ENCODE measurements at places on chromosomes 1 and 21.

DNA sequence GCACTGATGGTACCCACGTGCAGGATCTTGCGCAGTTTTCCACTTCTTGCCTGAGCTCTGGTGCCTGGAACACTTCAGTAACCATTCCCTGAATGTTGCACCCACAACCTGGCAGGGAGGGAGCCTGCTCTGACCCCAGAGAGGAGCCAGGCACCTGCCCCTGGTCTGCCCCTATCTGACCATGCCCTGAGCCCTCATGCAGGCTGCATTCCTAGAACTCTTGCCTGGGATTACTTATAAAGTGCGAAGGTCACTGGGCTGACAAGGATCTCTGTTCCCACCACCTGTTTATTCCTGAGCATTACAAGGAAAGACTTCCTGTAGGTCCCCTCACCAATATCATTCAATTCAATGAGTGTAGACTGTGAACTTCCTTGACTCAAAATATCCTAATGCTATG is 191.9 kb upstream of the FMN2 start:
- no peak for DNase-seq

DNA sequence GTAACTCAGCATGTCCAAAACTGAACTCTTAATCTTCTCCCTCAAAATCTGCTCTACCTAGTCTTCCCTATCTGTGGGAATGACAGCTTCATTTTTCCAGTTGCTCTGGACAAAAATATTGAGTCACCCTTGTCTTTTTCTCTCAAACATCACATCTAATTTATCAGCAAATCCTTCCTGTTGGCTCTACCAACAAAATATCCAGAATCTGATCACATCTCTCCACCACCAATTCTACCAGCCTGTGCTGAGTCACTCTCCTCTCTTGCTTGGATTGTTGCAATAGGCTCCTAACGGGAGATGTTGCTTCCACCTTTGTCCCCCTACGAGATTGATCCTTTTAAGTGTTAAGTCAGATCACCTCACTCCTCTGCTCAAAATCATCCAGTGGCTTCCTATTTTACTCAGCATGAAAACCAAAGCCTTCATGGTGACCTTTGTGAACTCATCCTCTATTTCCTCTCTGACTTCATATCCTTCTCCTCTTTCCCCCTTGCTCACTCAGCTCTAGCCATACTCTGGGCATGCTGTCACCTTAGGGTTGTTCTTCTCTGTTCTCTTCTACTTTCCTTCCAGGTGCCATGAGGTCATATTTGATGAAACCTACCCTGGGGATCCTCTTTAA is 21.5 kb upstream of the SMYD2 start:
- no peak for DNase-seq

DNA sequence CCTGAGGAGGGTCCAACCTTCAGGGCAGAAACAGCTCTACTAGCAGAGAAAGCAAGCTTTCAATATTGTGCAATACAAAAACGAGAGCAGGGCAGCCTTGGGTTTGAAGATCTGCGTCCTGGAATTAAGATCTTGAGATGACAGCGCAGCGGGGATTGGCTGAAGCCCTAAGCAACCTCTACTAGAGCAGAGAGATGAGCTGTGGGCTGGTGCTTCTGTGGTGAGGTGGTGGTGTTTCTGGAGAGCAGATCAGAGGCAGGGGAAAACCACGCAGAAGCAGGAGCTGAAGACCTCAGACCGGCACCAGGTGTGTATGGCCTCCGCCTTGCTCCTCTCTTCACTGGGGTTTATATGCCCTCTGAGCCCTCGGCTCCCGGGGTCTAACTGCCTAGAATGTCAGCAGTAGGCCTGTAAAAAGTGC is 12.5 kb downstream of the TRAF3IP3 start:
- no peak for DNase-seq

DNA sequence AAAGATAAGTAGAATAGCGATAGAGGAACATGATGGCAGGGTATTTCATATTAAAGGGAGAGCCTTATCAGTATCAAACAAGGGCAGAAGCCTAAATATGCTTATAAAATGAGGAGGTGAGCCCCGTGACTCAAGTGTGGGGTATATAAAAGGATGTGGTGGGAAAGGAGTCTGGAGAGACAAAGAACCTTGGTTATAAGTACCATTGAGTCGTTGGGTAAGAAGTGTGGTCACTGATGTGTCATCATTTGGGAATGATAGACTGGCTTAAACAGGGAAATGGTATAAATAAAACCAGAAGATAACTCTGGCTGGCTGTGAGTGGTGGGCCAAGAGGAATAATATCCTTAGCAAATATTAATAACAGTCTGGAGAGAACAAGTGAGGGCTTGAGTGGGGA is 10.9 kb upstream of the CD5L start:
- DNase-seq: peak; percentile 19

GRCh38 chr1:189496768-189497167 is 980.9 kb downstream of the BRINP3 start:
- no peak for DNase-seq

GRCh38 chr1:156410238-156410637 is 41.2 kb downstream of the RHBG start:
- no peak for DNase-seq

DNA sequence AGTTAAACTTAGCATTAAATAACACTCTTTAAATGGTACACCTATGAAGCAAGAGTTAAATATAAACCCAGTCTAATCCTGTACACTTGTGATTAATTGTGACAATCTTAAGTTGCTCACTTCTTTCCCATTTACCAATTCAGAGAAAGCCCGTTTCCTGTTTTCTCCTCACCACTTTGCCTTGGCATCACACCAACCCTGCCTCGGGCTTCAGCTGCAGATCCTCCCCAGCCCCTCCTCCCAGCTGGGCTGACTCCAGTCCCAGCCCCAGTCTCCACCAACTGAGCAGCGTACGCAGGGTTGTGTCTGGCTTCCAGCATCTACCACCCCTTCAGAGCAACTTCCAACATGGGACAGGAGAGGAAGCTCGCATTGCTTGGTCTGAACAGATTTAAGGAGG is 4.1 kb downstream of the PYCR2 start:
- DNase-seq: no peak

- DNase-seq: no peak
Observed at GRCh38 chr1:70156529-70157120, 48.8 kb downstream of the LRRC40 start.

GRCh38 chr1:201705389-201705788 is 123.6 kb upstream of the IPO9 start:
- DNase-seq: no peak

DNA sequence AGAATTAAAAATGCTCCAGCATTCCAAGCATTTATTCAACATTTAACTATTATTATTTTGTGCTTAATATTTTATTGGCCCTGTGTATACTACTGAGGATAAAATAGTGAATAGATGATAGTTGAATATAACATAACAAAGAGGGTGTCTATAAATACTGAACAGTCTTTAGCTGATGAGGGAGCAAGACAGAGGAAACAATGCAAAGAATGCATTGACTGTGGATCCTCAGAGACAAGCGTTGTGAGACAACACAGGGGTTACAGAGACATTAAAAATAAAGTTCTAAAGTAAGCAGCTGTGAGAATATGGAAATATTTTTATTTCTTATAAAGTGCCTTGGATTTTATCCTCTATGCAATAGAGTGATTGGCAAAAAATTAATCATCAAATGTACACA is 1133.1 kb downstream of the PLA2G4A start:
- no peak for DNase-seq

GRCh38 chr1:13992489-13993285 is 292.7 kb downstream of the PRDM2 start:
- no peak for DNase-seq

DNA sequence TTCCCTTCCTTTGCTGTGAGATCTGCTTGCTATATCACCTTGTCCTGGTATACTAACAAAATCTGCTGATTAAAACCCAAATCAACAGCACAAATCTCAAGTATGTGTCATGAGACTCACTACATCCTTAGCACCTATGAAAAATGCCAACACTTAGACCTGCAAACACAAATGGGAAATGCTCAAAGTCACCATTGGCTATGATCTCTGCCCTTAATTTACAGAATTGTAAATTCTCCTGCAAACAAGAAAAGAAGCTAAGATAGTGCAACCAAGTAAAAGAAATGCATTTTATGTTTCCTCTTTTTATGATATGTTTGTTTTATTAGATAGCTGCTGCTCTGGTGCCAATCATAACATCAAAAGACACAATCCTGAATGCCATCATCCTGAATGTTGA is 80.8 kb downstream of the DISC1 start:
- no peak for DNase-seq

DNA sequence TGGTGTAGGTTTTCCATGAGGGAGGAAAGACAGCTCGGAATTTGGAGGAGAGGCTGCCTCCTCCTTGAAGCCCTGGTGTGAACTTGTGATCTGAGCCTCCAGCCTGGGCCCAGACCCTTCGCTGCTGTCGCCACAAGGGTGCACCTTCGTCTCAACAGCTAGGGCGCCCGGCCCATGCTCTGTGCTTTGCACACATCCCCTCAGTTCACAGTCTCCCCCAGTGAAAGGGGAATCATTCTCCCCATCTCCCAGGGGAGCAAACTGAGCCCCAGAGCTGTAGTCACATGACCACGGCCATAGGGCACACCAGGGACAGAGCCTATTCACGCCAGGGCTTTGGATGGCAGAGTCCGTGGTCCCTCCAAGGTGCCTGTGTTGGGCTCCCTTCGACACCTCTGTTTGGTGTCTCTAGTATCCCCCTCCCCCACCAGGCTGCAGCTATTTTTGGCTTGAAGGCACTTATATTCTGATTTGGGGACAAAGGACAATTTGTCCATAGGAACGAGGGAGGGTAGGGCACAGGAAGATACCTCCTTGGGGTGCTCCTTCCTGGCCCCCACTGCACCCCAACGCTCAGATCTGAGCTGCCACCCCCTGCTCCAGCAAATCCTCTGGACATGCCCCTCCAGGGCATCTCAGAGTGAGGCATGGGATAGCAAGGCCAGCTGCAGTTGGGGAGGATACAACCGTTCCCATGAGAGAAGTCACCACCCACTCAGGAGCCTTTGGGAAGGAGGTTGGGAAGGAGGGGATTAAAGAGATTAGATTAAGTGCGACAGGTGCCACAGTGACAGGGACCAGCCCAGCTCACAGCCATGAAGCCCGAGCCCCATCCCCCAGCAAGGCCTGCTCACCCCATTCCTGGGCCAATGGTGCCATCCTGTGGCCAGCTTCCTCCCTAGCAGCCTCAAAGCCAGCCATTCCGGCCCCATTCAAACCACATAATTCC is 15.7 kb downstream of the MATN1 start:
- DNase-seq: peak; percentile 47

GRCh38 chr1:34263406-34263805 is 86.7 kb downstream of the C1orf94 start:
- no peak for DNase-seq

- DNase-seq: peak; percentile 48
Observed at GRCh38 chr21:40840401-40841125, 6.4 kb downstream of the DSCAM start.

- no peak for DNase-seq
Observed at GRCh38 chr1:175355414-175355813, 162.8 kb upstream of the KIAA0040 start.

- no peak for DNase-seq
Observed at GRCh38 chr1:85244271-85245061, 15.0 kb downstream of the C1orf52 start.

DNA sequence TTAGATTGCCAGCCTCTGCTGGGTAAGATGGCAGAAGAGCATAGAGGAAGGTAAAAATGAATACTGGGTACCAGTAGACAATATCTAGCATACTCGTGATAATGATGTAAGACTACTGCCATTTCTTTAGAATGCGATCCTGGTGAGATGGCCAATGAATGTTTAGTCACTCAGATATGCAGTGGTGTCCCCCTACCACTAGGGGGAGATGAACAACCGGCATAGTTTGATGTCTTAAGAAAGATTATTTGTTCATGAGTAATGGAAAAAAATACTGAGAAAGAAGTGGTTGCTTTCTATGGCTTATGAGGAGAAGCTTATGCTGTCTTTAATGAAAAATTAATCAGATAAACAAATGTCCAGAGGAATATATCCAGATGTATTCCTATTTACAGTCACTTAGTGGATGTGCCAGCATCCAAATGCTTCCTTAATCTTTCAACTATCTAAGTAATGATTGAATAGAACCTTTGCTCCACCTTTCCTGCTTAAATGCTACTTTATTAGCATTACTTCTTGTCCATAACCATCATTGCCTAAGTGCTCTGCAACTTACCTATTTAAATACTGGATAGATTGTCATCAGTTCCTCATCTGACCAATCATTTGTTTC is 256.6 kb downstream of the ST6GALNAC3 start:
- DNase-seq: peak; percentile 48

GRCh38 chr1:110209715-110210603 is at the start of gene KCNC4:
TSS of gene KCNC4 (plus strand) at chr1:110210314. CDS start at chr1:110211500, 1,186 bp downstream.
- peak; percentile 76 for DNase-seq

DNA sequence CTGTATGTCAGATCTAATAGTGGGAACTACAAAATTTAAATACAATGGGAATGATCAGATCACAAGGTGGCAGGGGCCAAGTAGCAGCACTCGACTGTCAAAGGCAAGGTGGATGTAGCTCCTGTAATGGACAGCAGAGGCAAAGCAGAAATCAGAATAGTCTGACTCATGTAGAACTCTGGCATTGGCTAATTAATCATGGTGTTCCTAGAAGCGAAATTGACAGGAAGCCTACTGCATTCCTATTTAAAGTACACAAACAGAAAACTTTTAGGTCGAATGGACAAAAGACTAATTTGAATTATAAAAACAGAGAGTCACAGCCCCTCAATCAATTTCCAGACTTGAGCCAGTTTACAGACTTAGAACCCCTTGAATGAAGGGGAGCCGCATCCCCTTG is 17.4 kb upstream of the IL12RB2 start:
- DNase-seq: no peak

GRCh38 chr1:60791226-60791625 is 291.1 kb upstream of the NFIA start:
- no peak for DNase-seq

DNA sequence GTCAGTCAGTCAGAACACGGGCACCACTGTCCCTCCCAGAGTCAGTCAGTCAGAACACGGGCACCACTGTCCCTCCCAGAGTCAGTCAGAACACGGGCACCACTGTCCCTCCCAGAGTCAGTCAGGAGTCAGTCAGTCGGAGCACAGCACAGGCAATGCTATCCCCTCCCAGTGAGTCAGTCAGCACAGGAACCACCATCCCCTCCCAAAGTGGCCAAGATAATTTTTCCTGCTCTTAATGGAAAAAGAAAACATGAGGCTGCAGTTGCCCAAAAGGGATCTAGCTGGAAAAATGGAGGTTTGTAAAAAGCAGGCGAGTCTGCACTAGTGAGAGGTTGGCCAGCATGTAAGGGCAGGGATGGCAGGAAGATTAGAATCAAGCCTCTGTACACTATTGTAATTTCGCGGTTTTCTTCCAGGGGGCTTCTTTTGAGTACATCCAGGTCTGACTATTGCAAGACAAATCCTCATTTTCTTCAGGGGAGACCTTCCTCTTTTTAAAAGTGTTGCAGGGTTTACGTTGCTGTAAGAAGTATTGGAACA is 213.8 kb downstream of the SIPA1L2 start:
- no peak for DNase-seq

Data from SW480 (cell line).